Memory B cell (primary cell): ENCODE measurements at places on chromosomes 11 and 22.

DNA sequence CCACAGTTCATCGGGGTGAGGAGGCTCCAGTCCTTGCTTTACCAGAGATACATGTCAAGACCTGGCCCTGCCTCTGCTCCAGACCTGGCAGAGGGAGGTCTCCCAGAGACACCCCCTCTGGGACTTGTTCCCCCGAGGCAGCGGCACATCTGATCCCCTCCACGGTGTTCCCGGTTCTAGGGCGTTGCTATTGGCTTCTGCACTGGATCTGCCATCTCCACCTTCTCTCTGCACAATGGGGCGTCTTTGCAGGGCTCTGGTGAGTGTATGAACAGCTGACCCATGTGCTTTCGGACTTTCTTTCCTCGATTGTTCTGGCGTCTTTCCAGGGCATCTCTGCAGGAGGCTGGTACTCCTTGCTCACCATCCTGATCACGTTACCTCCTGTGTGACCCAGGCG lies 930.4 kb downstream of the TBC1D22A start:
- no peak for DNase-seq

GRCh38 chr11:96179905-96180304 lies 163.1 kb downstream of the MAML2 start:
- DNase-seq, result no peak

GRCh38 chr11:96943970-96944369 lies 554.2 kb downstream of the JRKL start:
- DNase-seq, result no peak

DNA sequence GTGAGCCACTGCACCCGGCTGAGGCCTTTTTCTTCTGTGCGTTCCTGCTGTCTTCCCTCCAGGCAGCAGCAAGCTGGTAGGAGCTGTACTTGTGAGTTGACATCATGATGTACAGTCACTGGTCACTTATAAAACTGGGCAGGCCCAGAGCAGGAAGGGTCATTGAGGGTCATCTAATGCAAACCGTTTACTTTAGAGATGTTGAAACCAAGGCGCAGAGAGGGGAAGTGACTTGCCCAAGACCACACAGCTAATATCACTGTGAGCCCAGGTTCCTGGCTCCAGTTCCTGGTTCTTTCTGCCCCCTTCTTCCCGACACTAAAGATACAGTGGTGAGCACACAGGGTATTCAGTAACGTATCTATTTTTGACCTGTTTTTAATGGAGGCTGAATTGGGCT lies 27.3 kb downstream of the PTPRJ start:
- no peak for DNase-seq

DNA sequence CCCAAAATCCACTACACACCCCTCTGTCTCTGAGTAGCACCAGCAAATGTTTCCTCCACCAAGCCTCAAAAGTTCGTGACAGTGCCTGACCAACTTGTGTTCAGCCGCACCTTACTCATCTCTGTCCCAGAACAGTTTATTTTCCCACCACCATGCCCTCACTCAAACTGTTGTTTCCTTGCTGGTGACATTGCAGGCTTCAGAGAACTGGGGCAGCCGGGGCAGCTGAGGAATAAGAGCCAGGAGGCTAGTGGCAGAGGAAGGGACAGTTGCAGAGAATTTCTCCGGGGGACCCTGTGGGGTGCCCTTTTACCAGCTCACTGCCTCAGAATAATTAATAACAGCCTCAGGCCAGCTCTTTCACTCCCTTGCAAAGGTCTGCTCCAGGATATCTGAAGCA lies 709 bp upstream of the KCNE3 start:
- DNase-seq, result no peak

DNA sequence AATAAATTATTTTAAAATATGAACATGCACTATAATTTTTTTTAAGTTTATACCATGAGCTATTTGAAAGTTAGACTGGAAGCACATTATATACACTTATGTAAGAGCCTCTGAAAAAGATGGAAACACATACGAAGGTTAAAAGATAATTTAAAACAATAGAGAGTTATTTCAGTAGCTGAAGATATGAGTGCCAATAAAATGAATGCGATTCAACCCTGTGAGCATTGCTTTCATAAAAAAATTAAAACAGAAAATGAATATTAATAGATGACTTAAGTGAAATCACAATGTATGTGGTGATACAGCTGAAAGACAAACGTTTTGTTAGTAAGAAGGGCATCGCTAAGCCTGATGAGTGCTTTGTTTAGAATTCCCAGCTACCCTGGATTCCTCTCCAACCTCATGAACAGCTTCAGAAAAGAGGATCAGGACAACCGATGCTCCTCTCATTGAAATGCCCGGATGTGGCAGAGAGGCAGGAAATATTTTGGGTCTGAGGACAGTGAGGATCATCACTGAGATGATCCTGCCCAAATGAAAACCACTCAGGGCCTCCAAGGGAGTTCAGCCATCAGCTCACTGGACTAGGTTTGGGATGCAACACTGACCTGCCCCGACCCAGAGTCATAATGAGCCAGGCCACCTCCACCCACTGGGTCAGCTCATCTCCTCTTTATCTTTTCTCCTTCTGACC lies 60.2 kb upstream of the TOP3B start:
- no peak for DNase-seq

DNA sequence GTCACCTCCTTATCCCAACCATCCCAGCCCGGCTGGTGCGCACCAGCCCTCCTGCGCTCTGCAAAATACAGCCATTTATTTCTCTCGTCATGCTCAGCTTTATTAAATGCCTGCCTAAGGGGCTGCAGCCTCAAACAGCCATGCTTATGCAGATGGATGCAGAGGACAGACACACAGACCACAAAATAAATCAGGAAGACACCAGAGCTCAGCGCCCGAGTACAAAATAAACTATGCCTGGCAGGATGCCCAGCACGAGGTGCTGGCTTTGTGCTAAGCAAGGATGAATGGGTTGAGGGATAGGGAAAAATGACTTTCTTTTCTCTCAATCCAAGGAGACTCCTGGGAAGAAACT lies 70.5 kb downstream of the RPUSD4 start:
- DNase-seq, result no peak

GRCh38 chr11:2569731-2570210 lies 125.0 kb downstream of the KCNQ1 start:
- DNase-seq, result no peak
